ENCODE measurements at places on chromosomes 6 and 20.

- no peak for DNase-seq
Observed at GRCh38 chr20:845226-845868, 11.8 kb downstream of the FAM110A start.

DNA sequence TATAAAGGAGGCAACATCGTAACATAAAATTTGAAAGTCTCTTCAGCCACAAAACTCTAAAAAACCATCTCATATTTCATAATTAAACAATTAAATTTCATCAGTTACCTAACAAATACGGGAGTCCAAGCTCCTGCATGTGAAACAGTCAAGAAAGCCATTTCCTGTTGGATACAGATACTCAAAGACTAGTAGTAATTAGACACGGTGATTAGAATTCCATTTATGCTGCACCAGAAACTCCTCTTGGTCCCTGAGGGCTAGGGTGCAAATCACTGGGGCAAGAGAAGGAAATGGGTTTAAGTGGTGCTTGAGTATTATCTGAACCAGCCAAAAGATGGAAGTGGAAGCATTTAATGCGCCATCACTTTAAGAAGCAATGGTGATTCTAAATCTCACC lies 27.4 kb downstream of the TRAM2 start:
- no peak for DNase-seq

GRCh38 chr6:6942091-6942490 lies 165.7 kb upstream of the RREB1 start:
- DNase-seq, result no peak

DNA sequence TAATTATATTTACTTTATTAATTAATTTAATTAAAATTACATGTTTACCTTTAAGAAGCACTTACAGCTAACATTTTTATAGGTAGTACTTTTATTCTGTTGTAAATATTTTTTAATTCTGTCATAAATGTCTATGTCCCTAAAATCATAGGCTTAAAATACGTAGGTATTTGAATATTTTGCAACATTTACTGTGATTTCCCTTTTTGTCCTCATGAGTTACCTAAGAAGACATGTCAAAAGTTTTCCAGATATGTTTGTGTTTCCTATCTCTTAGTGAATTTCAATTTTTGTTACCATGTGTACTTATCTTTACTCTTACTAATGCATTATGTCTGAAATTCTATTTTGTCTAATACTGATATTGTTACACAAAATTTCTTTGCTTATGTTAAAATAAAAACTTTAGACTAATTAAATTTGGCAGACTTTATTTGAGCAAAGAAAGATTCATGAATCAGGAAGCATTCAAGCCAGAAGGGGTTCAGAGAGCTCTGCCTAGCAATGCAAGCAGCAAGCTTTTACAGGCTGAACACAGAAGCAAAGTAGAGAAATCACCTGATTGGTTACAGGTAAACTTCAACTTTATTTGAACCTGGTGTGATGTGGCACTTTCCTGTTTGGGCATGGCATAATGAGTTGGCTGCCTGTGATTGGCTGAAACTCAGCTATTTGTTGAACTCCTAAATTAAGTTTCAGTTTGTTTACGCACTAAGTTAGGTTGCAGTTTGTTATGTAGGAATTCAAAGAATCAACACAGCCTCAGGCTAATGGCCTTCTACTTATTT lies 123.2 kb upstream of the TMEM170B start:
- no peak for DNase-seq

DNA sequence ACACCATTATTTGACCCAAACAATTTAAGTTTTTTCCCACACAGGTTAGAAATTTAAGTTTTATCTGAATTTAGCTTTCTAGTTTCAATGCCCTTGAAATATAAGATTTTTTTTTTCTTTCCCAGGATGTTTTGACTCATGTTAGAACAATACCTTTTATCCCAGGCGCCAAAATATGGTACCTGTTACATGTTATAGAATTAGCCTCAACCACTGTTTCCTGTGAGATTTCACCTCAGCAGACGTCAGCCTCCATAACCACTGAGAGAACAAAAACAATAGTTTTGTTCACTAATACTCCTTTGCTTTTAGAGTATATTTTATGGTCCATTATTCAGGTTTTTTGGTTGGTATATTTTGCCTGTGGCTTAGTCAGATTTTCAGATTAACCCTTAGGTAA lies 302.9 kb downstream of the CDKAL1 start:
- DNase-seq, result no peak

DNA sequence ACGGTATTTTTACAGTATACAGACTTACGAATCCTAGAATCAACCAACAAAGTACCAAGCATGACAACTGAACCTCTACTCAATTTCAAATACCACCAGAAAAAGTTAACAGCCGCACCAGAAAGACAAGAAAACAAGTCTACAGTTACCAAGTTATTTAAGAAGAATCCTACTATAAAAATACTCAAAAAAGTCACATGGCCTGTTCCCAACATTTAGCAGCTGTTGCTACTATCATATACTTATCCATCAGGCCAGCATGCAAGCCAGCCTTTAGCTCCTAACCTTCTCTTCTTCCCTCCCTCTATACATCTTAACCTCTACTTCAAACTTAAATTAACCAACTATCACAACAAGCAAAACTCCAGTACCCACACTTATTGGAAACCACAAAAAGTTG lies 1.9 kb downstream of the SYNCRIP start:
- no peak for DNase-seq

Measured in uterus (tissue), 4 donors.